ENCODE measurements at places on chromosomes 1 and 21.

DNA sequence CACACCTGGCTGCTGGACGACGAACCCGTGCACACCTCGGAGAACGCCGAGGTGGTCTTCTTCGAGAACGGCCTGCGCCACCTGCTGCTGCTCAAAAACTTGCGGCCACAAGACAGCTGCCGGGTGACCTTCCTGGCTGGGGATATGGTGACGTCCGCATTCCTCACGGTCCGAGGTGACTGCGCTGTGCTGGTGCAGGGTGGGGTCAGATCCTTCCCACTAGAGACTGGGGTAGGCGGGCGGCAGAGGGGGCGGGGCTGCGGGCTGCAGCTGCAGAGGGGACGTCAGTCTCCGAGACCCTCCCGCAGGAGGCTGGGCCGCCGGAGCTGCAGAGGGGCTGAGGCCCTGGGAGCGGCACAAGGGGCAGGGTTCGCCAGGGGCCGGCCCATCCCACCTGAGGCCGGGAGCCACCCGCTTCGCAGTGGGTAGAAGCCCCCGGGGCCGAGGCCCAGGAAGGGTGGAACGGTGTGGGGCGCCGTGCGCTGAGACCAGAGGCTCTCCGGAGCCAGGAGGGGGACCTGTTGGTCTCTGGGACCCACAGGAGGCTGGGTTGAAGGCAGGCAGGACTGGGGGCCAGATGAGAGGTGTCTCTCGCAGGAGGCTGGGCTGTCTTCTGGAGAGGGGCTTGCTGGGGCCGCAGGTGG is 90.6 kb downstream of the TRIM11 start:
- DNase-seq: no peak

- peak; percentile 66 for DNase-seq
Observed at GRCh38 chr1:33818071-33818470, 45.8 kb upstream of the HMGB4 start.

- no peak for DNase-seq
Observed at GRCh38 chr1:191022856-191023255, 545.2 kb upstream of the BRINP3 start.

- DNase-seq: peak; percentile 85
Observed at GRCh38 chr1:15409388-15410222, at the start of gene EFHD2. TSS of gene EFHD2 (plus strand) at chr1:15409888. CDS start at chr1:15409972, 84 bp downstream.

DNA sequence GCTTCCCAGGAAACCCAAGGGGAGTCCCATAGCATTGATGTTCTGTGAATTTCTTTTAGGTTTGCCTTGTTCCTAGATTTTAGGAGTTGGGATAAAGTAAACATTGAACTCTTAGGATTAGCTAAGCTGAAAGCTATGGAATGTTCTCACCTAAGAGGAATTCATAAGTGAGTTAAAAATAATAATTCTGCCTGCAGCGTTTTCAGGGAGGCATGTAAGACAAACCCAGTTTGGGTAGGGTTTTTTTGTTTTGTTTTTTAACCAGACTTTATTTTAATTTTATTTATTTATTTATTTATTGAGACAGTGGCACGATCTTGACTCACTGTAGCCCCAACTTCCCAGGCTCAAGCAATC is 28.9 kb upstream of the CD101 start:
- no peak for DNase-seq

All from NCI-H524 (cell line).